ENCODE measurements at places on chromosomes 2 and 18. TPM values are rescaled to one million over a fixed set of nuclear protein-coding genes. Genes with fewer than 3 reads are reported as not detected.

COL3A1 gene
- total RNA-seq, result 191 TPM

CAPN14 gene
- 0.36 TPM for total RNA-seq

MYO1B gene
- 74.9 TPM for total RNA-seq

CGREF1 gene
- 4.1 TPM for total RNA-seq

TMEM200C gene
- 0.94 TPM for total RNA-seq

RAB17 gene
- 1.1 TPM for total RNA-seq

VAMP8 gene
- total RNA-seq, result 31.1 TPM

SLC30A3 gene
- total RNA-seq, result not detected

LYG1 gene
- 2.1 TPM for total RNA-seq

NGEF gene
- 17.5 TPM for total RNA-seq

RAX gene
- total RNA-seq, result not detected

ARHGEF4 gene
- total RNA-seq, result 12.1 TPM

PTPRN gene
- 0.58 TPM for total RNA-seq

FSHR gene
- not detected for total RNA-seq

PSMA8 gene
- not detected for total RNA-seq

DYSF gene
- 21.8 TPM for total RNA-seq

TMEM198 gene
- 2.1 TPM for total RNA-seq

C2orf78 gene
- not detected for total RNA-seq

CCBE1 gene
- 0.67 TPM for total RNA-seq

PREB gene
- 30.3 TPM for total RNA-seq

THSD7B gene
- total RNA-seq, result 9.4 TPM

SP100 gene
- total RNA-seq, result 126 TPM

PGAP1 gene
- 24.7 TPM for total RNA-seq
